ENCODE measurements at places on chromosomes 12 and 14.

DNA sequence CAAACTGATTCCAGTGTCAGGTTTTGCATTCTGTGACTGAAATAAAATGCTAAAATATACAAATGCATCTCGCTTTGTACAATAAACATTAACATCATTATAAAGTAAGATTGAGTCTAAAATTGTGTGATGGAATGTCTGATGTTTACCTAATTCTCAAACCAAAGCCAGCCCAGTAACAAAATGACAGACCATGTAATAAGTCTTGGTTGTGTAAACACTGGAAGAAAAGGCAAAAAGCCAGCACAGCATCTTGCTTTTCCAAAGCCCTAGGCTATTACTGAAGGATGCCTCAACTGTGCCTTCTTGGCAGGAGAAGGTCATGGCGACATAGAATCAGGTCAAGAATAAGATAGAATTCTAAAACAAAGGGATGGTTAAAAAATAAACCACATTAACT lies 169.6 kb downstream of the EGLN3 start:
- DNase-seq, result no peak

DNA sequence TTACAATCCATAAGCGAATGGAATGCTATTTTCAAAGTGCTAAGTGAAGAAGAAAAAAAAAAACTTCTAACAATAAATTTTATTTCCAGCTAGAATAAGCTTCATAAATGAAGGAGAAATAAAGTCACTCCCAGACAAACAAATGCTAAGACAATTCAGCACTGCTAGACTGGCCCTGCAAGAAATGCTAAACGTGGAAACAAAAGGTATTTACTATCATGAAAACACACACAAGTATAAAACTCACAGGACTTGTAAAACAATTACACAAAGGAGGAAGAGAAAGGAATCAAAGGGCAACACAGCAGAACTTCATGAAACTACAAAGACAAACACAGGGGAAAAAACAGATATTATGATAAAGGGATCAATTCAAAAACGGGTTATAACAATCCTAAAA lies 85.8 kb upstream of the NELL2 start:
- DNase-seq, result no peak

DNA sequence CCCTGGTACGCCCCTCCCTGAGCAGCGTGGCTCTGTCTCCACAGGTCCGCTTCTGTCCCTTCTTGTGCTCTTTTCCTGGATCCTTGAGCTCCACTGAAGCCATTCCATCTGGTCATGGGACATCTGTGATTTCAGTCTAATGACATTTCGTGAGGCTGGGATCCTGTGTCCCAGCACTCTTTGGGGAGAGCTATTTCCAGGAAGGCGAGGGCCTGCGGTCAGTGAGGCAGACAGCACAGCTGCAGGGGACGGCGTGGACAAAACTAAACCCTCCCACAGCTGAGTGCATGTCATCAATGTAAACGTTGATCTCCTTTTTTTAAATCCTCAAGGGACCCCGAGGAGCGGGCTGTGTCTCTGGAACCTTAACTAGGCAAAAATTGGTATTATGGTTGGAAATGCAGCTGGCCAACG lies 127.7 kb downstream of the DACT1 start:
- DNase-seq, result no peak

GRCh38 chr12:51085757-51086156 lies 2.4 kb upstream of the CSRNP2 start:
- no peak for DNase-seq

DNA sequence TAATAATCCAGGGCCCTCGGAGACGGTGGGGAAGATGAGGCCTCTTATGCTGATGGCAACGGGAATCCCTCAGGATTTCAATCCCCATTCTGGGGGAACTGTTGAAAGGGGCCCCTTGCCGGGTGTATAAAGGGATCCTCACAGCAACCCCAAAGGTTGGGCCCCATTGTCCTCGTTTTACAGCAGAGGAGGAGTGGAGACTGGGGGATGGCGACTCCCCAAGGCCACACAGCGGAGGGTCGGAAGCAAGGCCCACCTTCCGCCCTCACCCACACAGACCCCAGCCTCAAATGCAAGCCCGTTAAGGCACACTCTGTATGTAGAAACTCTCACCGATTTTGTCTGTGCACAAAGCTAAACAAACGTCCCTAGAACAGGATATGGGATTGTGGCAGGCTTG lies 327.9 kb upstream of the DIO3 start:
- no peak for DNase-seq

DNA sequence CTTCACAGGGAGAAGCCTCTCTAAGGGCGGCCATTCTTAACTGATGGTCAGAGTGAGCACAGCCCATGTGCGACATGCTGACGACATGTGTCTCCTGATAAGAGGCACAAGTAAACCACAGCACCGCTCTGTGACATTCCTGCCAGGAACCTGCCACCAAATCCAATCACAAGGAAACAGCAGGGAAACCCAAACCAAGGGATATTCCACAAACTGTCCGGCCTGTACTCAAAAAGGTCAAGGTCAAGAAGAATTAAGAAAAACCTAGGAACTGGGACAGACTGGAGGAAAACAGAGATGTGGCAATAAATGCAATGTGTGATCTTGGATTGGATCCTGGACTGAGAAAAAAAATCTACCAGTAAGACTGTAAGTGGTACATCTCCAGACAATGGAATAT lies 91.9 kb downstream of the SYNE3 start:
- DNase-seq, result no peak

DNA sequence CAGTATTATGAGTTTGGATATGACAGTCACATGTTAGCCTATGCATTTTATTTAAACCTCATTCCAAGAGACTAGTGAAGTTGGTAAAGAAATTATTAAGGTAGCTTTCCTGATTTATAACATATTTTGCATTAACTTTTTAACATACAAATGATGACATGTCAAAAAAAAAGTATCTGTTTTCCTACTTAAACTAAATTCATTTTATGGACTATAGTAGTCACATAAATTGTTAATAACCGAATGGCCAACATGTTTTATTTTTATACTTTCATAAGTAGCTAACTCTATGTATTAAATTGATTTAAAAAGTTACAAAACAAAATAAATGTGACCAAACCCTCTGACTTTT lies 14.7 kb downstream of the TAOK3 start:
- no peak for DNase-seq

DNA sequence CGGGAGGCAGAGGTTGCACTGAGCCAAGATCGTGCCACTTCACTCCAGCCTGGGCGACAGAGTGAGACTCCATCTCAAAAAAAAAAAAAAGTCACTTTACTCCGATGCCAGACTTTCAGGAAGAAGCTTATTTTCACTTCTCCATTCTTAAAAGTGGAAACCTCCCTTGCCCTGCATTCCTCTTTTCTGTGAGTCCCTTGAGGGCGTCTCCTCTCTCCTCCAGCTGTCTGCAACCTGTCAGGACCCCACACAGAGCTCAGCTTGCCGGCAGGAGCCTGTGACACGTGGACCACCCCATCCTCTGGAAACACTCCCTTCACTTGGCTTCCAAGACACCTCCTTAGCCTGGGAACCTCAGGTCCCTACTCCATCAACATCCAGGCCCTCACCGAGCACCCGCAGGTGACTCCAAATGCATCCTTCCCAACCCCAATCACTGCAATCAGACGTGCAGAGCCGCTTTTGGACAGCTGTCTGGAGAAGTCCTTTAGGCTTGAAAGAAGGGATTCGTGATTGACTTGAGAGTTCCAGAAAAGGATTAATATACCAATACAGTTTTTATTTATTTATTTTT lies 34.3 kb downstream of the SLC15A4 start:
- no peak for DNase-seq

DNA sequence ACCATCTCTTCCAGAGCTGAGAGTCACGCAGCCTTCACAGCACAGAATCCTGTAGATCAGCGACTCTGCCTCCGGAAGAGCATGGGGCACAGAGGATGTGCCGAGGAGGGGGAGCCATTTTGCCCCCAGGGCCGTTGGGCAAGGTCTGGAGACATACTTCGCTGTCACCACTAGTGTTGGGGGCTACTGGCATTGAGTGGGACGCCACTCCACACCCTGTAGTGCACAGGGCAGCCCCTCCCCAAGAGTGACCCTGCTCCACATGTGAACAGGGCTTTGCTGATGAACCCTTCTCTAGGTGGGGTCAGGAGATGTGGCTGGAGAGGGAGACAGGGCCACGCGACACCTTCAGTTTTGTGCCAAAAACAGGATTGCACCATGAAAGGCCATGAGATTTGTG lies 6.0 kb downstream of the GLT1D1 start:
- no peak for DNase-seq

DNA sequence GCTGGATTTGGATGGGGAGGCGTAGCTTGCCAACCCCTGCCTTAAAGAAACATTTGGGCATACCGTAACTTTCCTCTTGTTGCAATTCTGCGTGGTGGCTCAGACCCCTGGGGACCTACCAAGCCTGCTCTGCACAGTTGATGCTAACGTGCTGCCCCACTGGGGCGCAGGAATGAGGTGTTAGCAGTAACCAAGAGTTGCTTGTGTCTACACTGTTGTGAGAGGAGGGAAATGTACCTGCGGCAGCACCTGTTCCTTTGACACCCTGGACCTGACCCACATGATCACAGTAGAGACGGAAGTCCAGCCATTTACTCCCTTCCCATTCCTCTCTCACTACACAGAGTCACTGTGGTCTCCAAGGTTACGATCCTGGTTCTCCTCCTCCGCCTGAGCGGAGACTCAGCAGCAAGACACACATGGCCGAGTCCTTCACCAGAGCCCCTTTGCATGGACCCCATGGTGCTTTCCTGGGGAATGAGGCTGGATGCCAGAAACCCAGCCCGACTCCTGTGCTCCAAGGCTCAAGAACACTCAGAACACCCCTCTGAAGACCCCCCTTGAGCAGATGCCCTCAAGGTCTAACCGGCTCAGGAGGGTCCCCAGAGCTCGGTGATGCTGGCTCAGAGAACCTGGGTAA lies 84.8 kb downstream of the FBXL14 start:
- DNase-seq, result no peak

DNA sequence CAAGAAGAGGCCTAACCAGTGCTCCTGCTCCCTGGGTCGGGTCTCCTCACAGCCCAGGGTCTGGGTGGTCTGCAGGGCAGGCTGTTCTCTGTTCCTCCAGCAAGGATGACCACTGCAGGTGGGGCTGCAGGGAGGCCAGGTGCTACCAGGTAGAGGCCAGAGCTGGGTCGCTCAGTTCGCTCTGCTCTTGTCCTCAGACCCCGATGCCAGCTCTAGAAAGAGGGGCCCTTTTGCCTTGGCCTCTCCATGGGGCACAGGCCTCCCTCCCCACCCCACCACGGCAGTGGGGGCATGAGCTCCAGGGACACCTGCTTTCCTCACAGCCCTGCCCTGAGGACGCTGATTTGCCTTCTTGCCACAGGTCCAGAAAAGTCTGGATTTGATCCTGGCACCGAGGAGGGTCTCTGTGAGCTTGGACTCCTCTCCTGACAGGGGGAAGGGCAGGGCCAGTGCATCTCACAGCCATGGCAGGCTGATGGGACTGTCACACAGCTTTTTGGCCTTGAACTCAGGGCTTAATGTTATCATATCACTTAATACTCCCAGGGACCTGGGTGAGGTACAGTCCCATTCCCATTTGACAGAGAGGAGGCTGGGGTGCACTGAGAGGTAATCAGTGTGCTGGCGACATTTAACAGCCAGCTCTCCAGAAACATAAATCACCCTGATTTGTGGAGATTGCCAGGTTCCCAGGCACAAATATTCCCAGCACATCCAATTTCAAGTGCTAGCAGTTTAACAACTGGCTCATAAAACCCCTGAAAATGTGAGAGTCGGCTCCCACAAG lies 273.0 kb upstream of the SFSWAP start:
- no peak for DNase-seq

GRCh38 chr12:45827974-45828373 lies 98.5 kb downstream of the ARID2 start:
- no peak for DNase-seq

DNA sequence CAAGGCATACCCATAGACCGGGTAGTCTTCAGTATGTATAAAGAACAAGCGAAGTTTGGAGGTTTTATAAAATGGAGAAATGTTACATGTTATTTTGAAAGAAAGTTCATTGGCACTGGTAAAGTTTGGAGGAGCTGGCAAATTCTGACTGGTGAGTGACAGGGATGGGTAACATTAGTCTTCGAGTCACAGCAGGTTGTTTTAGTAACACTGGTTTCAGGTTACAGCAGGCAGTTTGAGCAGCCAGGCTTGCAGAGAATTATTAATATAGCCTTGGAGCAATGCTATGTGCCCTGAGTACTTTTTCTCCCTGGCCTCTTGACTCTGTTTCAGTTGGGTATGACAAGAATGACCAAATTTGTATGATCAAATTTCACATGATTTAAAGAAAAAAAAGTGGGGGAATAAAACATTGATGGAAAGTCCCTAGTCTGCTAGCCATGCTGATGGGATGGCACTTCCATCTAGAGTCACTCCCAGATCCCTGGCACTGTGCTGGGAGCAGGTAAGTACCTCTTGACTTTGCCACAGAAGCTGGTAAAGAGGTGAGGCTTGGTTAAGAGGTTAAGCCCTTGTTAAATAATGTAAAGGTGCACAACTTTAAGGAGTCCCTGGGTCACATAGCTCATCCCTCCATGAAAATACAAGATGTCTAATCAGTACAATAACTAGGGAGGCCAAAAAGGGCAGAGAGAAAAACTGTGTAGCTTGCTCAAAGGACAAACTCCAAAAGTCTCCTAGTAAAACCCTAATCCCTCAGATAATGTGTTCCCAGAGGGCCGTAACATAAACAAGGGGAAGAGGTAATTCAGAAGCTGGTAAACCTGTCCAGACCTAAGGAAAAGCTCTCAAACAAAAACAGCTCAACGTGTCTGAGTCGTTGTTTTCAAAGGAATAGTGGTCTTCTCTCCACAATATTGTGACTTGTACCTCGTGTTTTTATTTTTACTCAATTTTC lies 12.7 kb upstream of the SVOP start:
- DNase-seq, result no peak

DNA sequence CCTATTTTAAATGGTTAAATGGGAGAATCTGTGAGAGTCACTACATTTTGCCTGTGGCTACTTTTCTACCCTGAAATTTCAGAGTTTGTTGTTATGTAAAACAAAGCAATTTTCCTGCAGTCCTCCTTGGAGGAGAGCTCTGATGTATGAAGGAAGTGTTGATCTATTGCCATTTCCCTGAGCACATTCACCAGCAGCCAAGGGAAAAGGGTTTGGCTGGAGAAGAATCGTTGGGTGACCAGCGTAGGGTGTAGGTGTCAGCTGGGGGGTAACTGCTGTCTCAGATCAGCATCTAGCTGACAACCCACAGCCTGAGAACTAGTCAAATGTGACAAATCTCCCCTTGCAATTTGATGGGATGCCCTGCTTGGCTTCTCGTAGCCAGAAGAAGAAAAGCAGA lies 230.5 kb downstream of the PDZRN4 start:
- DNase-seq, result no peak

Data from kidney glomerular epithelial cell (primary cell).